ENCODE measurements at places on chromosomes 11 and 22.

DNA sequence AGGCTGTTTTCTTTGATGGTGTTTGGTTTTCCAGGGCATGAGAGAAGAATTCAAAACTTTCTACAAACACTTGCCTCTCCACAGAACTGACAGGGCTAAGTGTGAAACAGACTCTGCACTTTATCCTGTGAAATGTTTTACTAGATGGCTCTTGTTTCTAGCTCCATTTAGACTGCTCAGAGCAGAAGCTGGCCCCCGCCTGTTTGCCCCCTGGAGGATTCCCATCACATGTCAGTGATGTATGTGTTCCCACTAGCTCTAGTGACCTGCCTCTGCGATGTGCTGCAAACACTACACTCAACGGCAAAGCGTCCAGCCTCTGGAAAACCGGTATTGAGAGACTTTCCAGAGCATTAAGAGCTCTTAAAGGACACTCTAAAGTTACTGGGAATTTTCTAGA is 41.4 kb upstream of the PCF11 start:
- no peak for DNase-seq

DNA sequence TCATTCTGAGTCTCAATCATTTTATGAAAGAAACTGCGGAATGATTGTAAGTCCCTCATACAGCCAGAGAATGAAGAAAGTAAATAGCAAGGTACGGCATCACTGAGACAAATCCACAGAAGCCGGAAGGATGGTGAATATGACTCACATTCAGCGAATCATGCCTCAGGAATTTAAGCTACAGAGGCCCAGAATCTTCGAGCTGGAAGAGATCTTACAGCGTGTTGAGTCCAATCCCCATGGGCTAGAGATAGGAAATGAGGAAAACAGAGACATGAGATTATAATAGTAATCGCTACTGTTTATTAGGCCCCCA is 173.2 kb downstream of the KIF18A start:
- no peak for DNase-seq

DNA sequence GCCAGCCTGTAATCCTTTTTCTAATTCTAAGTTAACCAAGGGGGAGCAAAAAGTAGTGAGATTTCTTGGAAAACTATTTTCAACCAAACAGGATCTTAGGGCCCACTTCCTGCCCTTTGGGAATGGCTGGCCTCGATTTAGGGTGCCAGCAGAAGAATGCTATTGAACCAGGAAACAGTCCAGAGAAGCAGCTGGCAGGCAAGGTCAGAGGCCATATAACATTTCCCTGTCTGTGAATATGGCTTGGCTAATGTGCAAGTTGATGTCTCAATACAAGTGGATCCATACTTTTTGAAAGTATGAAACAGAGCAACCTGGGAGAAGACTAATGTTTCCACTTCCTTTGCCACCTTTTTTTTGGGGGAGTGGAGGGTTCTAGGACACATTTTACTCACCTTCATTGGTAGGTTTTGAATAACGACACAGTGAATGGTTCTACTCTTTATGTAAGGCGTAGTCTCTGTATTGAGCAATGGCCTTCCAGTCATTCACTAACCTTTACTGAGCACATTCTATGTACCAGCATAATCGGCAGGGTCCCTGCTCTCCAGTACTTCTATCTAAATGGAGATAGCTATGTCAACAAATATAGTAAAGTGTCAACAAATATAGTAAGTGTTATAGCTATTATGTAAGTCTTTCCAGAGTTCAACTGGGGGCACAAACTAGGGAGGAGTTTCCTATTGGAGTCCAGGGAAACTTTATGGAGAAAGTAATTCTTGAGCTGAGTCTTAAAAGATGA is 34.2 kb upstream of the RRM1 start:
- no peak for DNase-seq

- no peak for DNase-seq
These were observed 36.7 kb downstream of the LARGE1 start for GRCh38 chr22:33883561-33883960.

DNA sequence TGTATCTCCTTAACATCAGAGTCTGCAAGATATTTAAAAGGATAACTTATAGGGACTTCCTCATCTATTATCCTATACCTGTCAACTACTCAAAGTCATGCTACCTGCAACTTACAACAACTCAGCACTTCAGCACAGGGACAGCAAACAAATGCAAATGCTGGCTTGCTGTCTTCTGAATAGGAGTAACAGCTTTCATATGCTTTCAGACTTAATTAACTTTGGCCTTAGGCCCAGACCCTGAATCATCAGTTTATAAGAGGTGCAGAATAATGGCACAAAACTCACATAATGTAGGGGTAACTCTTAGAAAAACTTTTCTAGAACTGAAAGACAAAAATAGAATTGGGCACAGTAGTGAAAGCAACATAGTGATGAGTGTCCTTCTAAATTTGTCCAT is 953.4 kb downstream of the DLG2 start:
- no peak for DNase-seq

GRCh38 chr11:47991894-47992293 is 11.5 kb downstream of the PTPRJ start:
- DNase-seq: no peak

GRCh38 chr11:122853261-122853660 is 15.0 kb downstream of the CRTAM start:
- no peak for DNase-seq

GRCh38 chr22:39474351-39475111 is 17.7 kb downstream of the MGAT3 start:
- DNase-seq: no peak

DNA sequence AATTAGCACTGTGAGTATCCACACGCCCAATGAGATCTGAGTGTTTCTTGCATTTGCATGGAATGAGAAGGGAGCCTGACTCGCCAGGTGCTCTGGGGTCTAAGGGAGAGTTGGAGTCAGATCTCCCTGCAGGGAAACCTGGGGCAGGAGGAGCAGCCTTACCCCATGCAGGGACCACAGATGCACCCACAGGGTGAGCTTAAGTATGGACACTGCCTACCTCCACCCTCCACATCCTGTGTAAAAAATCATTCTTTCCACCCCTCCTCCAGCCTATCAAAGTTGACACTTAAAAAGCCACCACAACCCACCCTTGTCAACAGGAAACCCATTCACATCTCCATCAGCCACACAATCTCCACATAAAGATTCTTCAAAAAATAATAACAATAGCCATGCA is 67.0 kb upstream of the IGLL5 start:
- no peak for DNase-seq

DNA sequence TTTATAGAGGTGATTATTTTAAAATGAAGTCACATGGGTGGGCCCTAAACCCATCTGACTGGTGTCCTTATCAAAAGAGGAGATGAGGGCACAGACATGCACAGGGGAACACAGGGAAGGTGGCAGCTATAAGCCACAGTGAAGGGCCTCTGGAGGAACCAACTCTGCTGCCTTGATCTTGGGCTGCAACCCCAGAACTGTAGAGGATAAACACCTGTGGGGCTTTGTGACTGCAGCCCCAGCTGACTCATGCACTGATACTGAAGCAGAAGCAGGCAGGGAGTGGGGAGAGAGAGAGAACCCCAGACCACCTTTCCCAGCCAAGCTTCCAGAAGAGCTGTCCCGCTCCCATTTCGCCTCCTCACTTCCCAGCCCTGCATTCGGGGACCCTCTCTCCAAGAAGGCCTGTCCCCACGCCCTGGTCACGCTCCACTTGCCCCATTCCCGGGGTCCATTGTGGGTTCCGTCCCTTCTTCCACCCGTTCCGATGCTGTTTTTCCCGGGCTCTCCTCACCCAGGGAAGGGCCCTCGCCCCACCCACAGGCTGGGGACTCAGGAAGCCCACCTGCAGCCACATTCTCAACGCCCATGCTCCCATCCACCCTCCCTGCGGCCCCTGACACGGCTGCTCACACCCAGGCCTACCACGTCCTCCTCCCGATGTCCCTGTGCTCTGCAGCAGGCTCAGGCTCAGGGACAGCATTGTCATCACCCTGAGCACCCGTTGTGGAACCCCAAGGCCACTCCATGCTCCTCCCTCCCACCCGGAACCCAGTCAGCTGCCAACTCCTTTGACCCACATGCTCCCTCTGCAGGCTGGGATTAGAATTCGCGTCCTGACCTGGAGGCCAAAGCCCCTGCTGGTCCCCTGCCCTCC is 90.8 kb upstream of the SHANK2 start:
- DNase-seq: no peak

- no peak for DNase-seq
These were observed 16.9 kb downstream of the ELFN2 start for GRCh38 chr22:37410174-37411055.

DNA sequence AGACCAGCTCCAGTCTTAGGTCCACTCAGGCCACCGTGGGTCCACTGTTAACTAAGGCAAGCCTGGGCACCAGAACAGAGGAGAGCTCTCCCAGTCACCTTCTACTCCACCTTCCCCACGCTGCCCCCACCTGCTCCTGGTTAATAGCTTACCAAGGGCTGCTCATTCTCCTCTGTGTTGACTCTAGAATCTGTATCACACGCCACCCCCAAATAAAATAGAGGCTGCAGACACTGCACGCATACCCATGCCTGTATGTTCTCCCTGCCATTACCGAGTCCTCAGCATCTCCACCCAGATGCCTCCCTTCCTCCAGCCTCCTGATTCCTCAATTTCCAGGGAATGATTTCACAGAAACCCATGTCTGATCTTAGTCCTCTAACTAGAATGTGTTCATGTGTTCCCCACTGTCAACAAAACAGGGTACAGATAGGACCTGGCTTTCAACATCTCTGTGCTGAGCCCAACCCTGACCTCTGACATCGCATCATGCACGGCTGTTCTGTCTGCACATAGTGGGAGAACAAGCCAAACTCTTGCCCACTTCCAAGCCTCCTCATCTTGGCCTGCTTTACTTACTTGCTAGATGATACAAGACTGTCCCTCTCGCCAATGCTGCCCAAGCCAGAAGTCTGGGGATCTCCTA is 49.8 kb downstream of the SMCO4 start:
- DNase-seq: no peak

DNA sequence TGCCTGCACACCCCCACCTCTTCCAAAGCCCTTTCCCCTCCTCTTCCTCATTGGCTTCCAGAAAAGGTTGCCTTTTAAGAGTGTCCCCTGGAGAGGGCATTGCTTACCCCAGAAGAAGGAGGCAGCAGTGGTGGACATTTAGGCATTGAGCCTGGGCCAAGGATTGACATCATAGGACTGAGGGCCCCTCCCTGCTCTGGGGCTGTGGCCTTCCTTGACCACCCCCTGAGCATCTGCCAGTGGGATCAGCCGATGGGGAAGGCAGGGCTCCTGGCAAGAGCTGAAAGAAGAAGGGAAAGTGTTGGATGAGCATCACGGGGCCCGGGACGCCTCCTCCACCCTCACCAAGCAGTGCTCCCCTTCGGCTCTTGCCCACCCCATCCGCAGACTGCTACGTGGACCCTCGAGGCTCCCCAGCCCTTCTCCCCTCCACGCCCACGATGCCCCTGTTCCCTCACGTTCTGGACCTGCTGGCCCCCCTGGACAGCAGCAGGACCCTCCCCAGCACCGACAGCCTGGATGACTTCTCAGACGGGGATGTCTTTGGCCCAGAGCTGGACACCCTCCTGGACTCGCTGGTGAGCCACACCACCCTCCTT is 37.4 kb downstream of the ZC3H7B start:
- no peak for DNase-seq

DNA sequence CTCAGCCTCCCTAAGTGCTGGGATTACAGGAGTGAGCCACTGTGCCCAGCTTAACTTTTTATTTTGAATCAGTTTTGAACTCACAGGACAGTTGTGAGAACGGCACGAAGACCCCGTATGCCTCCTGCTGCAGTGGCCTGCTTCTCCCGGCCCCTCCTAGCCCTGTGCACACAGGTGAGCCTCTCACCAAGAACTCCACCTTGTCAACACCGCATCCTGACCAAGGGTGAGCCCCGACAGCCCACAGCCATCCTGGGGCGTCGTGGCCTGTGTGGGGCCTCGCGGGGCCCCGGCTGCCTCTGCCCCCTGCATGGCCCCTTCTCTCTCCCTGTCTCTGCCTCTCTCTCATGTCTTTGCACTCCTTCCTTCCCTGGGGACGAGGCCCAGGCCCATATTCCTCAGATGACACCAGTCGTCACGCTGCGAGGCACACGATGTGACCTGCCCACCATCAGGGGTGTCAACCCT is 38.8 kb downstream of the GNB1L start:
- DNase-seq: no peak

- DNase-seq: no peak
These were observed 43.5 kb downstream of the SIK2 start for GRCh38 chr11:111645657-111646316.

- no peak for DNase-seq
These were observed 46.7 kb downstream of the NXPE2 start for GRCh38 chr11:114724916-114725524.

DNA sequence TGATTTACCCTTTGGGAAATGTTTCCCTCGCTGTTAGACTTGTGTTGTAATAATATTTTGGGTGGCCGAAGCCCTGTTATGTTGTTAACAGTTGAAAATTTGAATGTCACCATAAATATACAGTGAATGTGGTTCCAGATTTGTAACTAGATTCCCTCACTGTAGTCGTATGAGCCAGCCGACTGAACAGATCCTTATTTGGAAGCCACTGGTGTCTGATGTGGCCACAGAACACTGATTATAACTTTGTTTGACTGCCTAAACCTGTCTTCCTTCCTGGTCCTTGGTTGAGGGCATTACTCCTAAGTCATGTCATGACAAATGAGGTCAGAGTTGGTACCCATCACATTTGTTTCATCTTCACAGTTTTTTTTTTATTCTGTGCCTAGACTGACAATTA is 45.4 kb downstream of the YAP1 start:
- DNase-seq: no peak

Data from stimulated activated CD8-positive, alpha-beta memory T cell treated with anti-CD3 and anti-CD28 coated beads, Interleukin-7, amount 100 ng/mL, for 1 hour (primary cell).